ENCODE measurements at places on chromosomes 7 and 10.

- DNase-seq = no peak
Observed at GRCh38 chr10:13352519-13352918, 4.4 kb upstream of the SEPHS1 start.

DNA sequence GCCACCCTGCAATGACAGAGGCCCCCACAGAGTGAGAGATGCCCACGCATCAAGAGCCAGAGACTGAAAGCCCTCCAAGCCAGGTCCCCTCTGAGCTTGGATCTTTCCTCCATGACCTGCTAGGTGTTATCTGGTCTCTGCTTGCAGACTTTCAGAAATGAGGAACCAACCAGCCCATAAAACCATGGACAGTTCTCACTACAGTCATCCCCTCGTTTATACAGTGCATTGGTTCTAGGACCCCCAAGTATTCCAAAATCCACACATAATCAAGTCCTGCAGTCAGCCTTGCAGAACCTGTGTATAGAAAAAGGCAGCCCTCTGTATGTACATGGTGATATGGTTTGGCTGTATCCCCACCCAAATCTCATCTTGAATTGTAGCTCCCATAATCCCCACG is 23.1 kb downstream of the NPFFR1 start:
- DNase-seq = no peak

- DNase-seq = no peak
Observed at GRCh38 chr7:44326261-44327125, 1.1 kb upstream of the CAMK2B start.

GRCh38 chr10:51112013-51112412 is 37.7 kb downstream of the PRKG1 start:
- DNase-seq = no peak

DNA sequence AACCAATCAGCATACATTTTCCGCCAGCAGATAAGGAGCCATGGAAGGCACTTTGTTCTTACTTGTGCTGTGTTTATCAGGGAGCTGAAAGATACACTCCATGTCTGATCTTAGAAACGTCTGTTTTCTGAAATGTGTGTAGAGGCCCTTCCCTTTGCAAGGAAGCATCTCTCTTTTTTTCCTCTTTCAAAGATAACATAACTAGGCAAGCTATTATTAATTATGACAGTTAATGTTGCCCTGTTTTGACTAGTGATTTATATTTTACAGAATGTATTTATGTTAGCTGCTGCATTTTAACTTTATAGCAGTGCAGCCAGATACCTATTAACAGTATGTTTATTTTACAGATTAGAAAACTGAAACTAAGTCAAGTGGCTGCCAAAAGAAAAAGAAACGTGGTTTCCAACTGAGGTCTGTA is 683.2 kb upstream of the IGFBP3 start:
- no peak for DNase-seq

- DNase-seq = no peak
Observed at GRCh38 chr10:132075909-132076577, 10.3 kb downstream of the JAKMIP3 start.

DNA sequence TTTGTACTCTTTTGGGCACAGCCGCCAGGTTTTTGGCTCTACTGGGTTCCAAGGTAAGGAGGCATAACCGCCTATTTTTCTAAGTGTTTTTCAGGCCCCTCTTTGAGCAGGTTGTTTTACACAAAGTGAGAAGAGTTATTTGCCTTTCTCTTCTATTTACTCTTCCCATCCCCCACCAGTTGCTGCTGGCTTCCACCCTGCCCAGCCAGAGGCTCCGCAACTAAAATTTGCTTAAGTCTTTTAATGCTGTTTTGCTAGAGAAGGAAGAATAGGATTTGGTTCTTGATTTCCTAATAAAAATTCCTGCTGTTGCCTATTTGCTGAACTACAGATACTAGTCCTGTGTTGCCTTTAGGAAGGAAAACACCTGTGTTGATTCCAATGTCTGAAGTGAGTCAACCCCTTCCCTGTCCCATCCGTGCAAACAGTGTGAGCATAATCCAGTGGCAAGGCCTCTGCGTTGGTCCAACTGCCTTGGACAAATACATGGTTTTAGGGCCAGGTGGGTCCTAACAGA is 1.9 kb downstream of the PLA2G12B start:
- no peak for DNase-seq

- no peak for DNase-seq
Observed at GRCh38 chr10:124874-125273, 10.4 kb upstream of the ZMYND11 start.

GRCh38 chr7:113813471-113813870 is 105.3 kb downstream of the PPP1R3A start:
- no peak for DNase-seq

- no peak for DNase-seq
Observed at GRCh38 chr7:57529931-57530330, 80.0 kb downstream of the ZNF716 start.

DNA sequence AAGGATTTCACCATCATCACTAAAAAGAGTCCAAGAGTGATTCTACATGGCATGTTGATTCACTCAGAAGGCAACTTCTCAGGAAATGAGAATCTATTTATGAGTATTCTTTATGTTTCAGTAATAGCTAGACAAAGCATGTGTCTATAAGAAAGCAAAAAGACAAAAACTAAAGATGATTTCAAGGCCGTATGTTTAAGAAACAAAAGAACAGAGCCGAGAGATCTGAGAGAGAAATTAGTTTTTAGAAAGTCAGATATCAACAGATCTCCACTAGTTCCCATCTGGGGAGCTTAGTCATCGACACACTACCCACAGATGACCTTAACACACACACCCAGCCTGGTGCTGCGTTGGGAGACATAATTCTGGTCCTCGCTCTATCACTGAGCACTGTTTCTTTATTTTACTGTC is 21.0 kb downstream of the PIP4K2A start:
- DNase-seq = no peak

DNA sequence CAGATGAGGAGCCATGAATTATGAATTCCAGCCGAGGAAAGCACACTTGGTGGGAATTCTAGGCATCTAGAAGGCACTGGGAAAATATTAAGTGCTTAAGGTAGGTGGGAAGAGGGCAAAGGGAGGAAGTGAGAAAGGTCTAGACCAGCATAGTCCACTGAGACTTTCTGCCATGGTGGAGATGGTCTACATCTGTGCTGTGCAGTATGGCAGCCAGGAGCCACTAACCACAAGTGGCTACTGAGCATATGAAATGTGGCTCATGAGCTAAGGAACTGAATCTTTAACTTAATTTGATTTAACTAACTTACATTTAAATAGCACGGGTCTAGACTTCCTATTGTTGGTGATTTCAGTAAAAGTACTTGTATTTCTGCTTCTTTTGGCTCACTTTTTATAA is 82.5 kb upstream of the SEM1 start:
- no peak for DNase-seq

DNA sequence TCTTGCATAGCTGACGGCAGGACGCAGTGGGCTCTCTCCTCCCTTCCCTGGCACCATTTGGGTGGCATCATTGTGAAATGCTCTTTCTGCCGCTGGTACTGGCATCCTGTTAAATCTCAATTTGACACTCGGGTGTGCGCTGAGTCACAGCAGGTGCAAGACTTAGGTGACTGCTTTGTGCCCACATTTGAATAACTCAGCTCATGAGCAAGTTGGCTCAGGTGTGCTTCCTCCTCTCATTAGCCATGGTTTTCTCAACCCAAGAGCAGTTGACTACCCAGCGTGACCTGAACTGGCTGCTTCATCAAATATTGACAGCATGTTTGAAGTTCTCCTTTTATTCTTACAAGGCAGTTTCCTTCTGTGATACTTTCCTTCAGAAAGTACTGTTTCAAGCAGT is 24.6 kb upstream of the NFE2L3 start:
- no peak for DNase-seq
